NCI-H1417 (cell line): ENCODE measurements at places on chromosomes 5 and 9.

DNA sequence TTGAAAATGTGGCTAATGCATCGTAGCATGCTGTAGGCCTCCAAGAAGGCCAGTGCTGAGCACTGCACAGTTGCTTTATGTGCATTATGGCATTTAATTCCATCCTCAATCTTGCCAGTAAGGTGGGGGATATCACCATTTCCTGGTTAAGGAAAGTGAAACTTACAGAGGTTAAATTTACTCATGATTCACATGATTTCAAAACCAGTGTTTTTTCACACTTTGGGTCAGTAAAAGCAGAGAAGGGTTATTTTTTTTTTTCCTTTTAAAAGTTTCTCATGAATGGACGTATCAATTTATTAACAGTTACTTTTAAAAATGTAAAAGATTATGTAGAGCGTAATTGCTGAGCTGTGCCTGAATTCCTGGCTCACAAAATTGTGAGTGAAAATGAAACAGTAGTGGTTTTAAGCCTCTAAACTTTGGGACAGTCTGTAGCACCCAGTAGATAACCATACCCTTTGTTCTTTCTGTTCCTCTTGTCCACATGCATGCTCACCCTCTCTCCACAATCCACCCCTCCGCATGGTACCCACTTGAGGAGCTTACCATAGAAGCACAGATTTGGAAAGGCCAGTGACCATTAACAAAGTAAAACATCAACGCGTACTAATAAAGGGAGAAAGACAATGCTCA is 21.2 kb downstream of the MAST4 start:
- DNase-seq, result no peak

DNA sequence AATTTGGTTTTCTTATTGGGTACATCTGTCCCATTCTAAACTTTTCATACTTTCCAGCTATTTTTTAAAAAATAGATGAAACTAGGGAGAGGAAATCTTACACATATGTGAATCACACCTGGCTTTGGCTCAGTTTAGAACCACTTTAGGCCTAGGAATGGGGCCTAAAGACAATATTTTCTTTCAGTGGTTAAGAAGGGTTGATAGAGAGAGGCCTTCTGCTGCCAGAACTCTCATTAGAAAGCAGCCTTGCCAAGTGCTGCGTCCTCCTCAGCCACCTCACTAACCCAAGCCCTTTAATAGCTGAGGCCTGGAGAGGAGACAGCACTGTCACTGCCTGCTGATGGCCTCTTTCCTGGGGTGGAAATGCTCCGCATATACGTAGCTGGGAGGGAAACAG is 167.5 kb downstream of the SAXO1 start:
- DNase-seq, result no peak

DNA sequence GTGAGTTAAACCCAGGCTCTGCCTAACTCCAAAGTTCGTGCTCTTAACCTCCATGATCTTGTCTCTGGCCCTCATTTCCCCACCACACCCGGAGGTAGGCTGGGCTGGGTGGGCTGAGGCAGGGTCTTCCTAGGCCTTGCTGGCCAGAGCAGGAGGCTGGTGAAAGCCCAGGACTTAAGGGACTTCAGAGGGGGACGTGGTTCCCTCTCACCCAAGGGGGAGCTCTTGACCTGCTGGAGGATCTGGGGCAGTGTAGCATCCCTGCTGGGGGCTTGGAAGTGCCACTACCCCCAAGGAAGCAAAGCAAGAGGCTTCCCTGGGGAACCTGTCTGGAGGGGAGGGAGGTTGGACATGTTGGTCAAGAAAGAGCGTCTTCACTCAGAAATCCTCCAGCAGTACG is 14.7 kb downstream of the PITX1 start:
- no peak for DNase-seq

DNA sequence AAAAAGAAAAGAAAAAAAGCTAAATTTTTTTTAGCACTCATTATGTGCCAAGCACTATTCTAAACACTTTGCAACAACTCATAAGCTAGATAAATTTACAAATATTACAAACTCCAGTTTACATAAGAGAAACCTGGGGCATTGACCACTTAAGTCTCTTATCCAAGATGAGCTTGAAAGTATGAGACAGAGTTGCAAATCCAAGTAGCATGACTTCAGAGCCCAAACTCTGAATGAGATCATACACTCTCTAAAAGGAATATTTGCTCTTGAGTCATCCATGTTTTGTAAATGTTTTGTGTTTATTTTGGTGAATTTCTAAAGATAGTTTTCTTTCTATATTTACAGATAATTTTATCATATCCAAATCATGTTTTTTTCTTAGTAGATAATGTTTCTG is 4.0 kb upstream of the SHOC1 start:
- no peak for DNase-seq

DNA sequence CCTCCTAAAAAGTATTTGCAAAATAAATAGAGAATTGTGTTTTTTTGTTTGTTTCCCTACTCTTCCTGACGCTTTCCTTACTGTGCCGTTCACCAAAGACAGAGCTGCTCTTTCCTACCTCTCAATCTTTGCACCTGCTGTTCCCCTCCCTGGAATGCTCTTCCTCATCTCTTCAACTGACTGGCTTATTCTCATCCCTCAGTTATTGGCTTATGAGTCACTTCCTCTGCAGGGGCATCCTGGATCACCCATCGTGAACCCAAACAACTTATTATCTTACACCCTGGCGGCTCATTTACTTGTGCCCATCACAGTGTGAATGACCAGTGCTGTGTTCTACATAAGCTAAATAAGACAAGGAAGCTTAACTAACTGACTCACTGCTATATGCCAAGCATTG is 36.1 kb upstream of the CCNG1 start:
- no peak for DNase-seq

GRCh38 chr9:134321946-134322741 is 4.1 kb upstream of the RXRA start:
- no peak for DNase-seq

DNA sequence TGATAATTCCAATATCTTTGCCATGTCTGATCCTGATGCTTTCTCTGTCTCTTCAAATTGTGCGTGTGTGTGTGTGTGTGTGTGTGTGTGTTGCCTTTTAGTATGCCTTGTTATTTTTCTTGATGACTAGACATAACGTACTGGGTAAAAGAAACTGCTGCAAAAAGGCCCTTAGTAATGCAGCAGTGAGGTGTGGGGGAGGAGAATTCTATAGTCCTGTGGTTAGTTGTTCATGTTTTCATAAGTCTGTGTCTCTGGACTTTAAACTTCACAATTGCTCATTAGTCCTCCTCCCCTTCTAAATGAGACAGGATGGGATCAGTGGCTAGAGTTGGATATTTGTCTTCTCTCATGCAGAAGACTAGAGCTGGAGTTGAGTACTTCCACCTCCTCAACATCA is 346.2 kb upstream of the IRX1 start:
- no peak for DNase-seq

GRCh38 chr5:80042330-80042729 is 7.2 kb downstream of the THBS4 start:
- no peak for DNase-seq

DNA sequence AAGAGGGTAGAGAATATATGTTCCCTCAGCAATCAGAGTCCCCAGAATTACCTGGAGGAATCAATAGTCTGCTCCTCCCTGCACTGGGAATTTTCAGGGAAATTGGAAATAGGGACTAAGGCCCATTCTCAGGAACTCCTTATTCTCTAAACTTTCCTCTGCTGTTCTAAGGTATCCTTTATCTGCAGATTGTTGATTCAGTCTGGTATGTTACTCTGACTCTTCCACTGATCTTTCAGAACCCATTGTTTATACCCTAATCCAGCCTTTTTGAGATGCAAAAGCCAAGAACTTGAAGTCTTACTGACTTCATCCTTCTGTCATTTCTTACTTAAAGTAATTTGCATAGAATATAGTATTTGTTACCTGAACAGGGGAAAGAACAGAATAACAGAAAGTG is 143.5 kb upstream of the PPP1R2B start:
- no peak for DNase-seq

DNA sequence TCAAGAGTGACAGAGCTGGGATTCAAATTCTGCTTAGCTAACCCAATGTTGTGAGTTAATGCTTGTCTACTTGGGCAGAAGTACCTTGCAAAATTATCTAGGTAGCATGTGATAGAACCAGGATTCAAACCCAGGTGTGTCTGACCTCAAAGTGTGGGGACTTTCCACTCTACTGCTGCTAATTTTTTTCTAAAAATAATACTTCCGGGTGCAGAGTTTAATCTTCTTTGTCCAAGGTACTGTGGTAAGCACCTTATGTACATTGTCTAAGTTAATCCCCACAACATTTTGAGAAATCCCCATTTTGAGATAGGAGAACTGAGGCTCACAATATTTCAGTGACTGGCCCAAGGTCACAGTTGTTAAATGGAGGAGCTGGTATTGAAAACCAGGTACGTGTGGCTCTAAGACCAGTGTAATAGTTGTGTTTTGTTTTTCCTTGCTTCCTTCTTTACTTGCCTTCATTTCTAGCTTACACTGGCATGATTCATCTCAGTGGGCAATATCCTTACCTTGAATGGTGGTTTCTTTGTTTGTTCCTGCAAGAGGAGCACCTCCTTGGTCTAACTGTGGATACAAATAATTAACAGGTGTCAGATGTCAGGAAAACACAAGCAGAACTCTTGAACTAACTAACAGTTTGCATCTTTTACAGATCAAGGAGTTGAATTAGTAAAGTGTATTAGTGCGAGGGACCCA is 7.5 kb downstream of the ALDOB start:
- no peak for DNase-seq

DNA sequence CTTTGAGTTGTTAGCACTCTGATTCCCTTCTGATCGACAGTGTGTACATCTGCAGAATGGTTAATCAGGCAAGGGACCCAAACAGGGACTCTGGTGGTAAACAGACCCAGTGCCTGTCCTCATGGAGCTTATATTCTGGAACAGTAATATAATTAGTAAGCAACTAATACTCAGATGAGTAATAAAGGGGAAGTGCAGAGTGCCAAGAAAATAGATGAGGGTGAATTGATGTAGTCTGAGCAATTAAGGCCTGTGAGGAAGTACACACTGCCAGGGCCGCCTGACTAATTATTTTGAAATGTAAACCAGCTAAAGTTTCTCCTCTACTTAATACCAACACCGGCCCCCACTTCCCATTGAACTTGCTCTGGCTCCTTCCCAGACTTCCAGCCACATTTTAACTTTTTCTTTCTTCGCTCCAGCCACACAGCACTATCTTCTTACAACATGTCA is 4.2 kb downstream of the DHX29 start:
- no peak for DNase-seq

- no peak for DNase-seq
These were observed 116.7 kb upstream of the PITX1 start for GRCh38 chr5:135150767-135151166.

GRCh38 chr5:41048986-41049385 is 22.2 kb downstream of the MROH2B start:
- no peak for DNase-seq
